ENCODE measurements at places on chromosomes 5 and 9.

- DNase-seq: no peak
Observed at GRCh38 chr5:22889720-22890119, 36.6 kb upstream of the CDH12 start.

- no peak for DNase-seq
Observed at GRCh38 chr5:56179442-56179841, 53.7 kb downstream of the ANKRD55 start.

DNA sequence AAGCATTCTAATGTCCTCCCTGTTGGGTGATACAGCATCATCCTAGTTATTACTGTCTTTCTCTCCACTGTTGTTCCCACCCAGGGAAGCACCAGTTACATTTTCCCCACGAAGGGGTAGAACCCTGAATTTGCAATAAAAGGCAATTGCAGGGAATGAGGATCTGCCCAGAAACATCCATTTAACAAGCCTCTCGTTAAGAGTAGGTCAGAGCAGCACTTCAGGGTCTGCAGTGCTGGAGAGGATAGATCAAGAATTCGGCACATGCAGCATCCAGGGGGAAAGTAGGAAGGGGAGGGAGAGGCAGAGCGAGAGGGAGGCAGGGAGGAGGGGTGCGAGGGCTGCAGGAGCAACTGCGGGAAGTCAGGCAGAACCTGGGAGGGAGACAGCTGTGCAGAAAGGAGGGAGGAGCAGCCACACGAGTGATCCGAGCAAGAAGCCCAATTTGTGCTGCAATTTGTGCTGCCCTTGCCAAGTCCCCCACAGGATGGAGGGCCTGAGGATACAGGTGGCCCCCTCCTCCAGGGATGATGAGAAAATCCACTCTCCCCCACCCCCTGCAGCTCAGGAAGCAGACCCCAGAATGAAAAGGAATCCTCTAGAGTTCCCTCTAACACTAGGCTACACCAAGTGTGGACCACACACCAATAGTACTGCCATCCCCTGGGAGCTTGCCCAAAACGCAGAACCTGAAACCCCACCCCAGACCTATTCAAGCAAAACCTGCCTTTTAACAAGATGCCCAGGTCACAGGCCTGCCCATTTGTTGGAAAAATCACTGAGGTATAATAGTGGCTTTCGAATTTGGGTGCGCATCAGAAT is 62.2 kb downstream of the EPB41L4B start:
- DNase-seq: no peak

- no peak for DNase-seq
Observed at GRCh38 chr5:123597018-123597417, 85.0 kb downstream of the CSNK1G3 start.

DNA sequence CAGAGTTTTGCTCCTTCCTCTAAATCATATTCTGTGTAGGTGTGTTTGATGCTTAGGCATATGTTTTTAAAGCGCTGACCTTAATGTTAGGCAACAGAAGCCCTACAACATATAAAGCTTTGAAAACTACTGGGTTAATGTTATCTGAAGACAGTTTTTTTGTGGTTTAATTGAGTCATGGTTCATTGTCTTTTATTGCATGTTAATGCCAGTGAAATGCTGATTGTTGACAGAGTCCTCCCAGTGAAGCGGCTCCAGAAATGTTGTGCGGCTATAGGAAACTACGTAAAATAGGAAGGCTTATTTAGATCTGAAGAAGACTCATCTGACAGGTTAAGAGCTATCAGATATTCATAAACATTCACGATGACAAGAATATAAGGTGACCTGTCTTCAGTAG is 424.6 kb downstream of the CCDC171 start:
- DNase-seq: no peak

- DNase-seq: no peak
Observed at GRCh38 chr9:79378107-79378506, 193.7 kb upstream of the TLE4 start.

GRCh38 chr9:7226007-7226640 is 468.4 kb downstream of the KDM4C start:
- DNase-seq: no peak

GRCh38 chr5:42620579-42621216 is 135.9 kb upstream of the CCDC152 start:
- DNase-seq: no peak

DNA sequence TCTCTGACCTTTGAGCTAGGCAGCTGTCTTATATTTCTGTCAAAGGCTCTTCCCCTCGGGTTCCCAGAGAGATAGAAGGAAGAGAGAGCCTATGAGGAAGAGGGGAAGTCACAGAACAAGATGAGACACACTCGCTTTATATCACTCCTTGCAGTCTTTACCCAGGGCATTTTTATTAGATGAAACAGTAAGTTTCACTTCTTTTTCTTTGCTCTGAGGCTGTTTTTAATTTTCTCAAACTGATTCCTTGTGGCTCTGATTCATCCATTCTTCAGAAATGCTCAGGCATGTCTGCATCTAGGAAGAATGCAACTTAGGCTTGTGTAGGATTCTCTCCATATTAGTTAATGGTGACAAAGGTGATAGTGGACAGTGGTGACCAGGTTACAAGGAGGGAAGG is 132.9 kb upstream of the CHD1 start:
- DNase-seq: no peak

- DNase-seq: no peak
Observed at GRCh38 chr5:74232276-74232675, 408.3 kb downstream of the ENC1 start.

GRCh38 chr9:128406848-128407391 is 13.7 kb upstream of the CERCAM start:
- no peak for DNase-seq

Data from HuH-7.5 (cell line).